ENCODE measurements at places on chromosomes 13 and 19.

DNA sequence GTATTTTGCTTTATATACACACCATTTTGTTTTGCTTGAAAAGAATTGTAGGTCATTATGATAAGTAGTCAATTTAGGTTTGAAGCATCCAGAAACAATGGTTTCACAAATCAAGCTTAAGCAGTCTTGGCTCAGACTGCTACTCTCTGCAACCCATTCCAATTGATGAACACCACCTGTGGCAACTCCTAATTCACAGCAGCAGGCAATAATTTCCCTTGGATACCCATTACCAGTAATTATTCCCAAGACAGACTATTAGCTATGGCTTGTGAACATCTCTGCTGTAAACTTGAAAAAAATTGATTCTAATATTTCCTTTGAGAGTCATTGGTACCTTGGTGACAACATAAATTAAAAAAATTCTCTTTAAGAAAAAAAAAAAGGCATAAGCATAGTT is 299.3 kb upstream of the SLITRK6 start:
- no peak for DNase-seq

DNA sequence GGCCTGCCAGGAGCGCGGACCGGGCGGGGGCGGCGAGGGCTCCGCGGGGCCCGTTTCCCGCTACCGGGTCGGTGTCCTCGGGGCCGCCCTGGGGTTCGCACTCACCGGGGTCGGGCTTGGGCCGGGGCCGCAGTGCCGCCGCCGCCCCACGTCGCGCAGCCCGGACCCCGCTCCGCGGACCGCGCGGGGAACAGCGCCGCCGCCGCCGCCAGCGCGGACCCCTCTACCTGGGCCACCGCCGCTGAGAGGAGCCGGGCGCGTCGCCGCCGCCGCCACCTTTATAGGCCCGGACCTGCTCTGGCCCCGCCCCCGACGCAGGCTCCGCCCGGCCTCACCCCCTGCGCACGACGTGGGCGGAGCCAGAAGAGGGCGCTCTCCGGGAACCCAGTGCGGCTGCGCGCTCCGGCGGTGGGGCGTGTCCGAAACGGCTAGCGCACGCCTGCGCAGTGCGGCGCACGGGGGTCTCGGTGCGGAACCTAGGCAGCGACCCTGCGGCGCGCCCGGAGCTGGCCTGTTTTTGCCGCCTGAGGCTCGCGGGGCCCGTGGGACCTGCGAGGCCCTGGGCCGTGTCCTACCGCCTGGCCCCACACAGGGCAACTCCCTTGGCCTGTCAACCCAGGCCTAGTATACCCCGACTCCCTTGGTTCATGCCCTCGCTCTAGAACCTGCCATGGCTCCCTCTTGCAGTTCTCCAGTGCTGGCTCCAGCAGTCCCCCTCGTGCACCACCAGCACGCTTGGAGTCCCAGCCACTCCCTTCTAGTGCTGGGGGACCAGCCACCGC is at the start of gene MKNK2:
MKNK2 (minus strand) TSS at position 254 of the 782 bp plus-strand sequence. CDS start 393 bp downstream, outside the sequence.
- peak; percentile 79 for DNase-seq

GRCh38 chr19:42248270-42249148 is 6.1 kb upstream of the GSK3A start:
- no peak for DNase-seq

DNA sequence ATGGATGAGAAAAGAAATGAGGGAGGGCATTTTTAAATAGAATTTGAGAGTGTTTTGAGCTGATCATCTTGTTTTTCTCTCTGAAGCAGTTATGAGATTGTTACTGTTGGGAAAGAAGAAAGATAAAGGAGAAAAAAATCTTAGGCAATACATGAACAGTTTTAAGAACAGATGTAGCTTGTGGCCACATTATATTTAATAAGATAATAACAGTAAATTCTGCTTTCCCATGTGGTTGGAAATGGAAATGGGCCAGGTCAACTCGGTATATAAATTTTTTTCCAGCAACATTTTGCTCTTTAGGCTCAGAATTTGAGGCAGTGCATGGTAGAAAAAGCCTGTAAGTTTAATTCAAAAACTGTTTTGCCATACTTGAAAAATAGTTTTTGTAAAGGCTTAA is 118.7 kb downstream of the POSTN start:
- no peak for DNase-seq

GRCh38 chr19:13350072-13350471 is 156.2 kb downstream of the CACNA1A start:
- no peak for DNase-seq

- no peak for DNase-seq
Measured at GRCh38 chr13:104045907-104046306, 979.7 kb upstream of the SLC10A2 start.

DNA sequence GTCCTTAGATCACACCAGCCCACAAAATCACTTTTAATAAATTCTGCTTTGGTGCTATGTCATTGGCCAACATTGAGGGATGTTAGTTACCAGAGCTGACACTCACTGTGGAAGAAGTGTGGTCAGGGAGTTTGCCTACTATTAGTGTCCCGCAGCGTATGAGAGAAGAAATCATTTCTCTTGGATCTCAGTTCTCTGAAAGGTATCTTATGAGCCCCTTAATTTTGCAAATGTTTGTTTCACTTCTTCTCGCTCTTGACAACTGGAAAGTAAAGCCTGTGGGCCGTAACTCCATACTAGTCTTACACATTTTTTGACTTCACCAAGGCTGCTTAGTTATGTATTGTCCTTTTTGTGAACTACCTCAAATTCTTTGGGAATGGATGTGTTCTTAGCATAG is 80.9 kb downstream of the FLT1 start:
- DNase-seq: no peak

- DNase-seq: peak; percentile 68
Measured at GRCh38 chr19:31350693-31351055, 1.4 kb upstream of the TSHZ3 start.

- DNase-seq: no peak
Measured at GRCh38 chr19:40466985-40467734, at the start of gene SPTBN4. TSS of gene SPTBN4 (plus strand) at chr19:40467001. CDS start at chr19:40472622, 5,621 bp downstream.

DNA sequence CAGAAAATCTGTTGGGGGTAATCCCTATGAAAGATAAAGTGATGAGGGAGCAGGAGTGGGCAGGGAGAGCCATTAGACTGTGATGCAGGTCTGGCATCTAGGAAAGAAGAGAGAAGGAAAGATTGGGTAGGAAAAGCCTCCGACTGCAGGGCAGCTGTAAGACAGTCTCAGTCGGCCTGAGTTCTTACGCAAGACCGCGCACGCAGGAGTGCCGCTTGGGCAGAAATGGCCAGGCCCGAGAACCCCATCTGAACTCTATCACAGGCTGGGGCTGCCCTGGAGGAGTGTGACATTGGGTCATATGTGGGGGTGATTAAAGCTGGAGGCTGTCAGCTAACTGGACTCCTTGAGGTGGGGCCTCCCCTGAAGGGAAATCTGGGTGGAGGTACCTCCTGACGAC is 13.9 kb upstream of the FBXL3 start:
- no peak for DNase-seq

DNA sequence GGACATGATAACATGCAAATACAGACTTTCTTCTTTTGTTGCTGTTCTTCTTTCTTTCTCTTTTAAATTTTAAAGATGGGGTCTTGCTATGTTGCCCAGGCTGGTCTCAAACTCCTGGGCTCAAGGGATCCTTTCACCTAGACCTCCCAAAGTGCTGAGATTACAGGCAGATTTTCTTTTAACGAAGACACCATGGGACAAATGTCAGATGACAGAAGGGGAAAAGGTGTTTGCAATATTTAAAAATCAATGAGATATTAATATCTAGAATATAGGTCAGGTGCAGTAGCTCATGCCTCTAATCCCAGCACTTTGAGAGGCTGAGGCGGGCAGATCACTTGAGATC is 3.7 kb upstream of the RYR1 start:
- DNase-seq: no peak

DNA sequence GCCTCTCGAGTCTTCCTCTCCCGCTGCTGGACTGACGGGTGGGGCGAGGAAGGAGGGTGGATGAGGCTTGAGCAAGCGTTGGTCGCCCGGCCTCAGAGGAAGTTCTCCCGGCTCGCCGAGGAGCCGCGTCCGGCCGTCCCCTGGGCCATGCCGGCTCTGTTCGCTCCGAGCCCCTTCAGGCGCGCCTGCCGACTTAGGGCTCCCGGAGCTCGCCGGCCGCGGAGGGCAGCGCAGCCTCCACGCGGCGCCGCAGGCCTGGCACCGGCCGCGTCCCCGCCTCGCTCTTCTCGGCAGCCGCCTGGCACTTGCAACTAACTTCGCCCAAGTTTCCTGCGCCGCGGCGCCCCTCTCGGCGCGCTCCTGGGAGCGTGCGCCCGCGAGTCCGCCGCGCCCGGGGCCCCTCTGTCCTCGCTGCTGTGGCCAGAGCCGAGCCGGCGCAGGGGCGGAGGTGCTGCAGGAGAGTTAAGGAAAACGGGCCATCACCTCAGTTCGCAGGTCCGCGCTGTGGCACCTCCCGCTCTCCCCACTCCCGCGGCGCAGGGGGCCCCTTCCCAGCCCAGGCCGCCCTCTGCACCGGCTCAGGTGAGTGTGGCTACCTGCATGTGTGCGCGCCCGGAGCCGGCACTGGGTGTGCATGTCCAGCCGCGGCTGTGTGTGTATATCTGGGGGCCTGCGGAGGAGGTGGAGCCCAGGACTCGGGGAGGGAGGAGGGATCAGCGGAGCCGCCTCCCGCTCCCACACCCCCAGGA is 641 bp upstream of the SOX21 start:
- DNase-seq: peak; percentile 52

- DNase-seq: peak; percentile 68
Measured at GRCh38 chr13:67224148-67224846, 5.8 kb downstream of the PCDH9 start.

- DNase-seq: no peak
Measured at GRCh38 chr13:93805736-93806135, 579.1 kb downstream of the GPC6 start.

DNA sequence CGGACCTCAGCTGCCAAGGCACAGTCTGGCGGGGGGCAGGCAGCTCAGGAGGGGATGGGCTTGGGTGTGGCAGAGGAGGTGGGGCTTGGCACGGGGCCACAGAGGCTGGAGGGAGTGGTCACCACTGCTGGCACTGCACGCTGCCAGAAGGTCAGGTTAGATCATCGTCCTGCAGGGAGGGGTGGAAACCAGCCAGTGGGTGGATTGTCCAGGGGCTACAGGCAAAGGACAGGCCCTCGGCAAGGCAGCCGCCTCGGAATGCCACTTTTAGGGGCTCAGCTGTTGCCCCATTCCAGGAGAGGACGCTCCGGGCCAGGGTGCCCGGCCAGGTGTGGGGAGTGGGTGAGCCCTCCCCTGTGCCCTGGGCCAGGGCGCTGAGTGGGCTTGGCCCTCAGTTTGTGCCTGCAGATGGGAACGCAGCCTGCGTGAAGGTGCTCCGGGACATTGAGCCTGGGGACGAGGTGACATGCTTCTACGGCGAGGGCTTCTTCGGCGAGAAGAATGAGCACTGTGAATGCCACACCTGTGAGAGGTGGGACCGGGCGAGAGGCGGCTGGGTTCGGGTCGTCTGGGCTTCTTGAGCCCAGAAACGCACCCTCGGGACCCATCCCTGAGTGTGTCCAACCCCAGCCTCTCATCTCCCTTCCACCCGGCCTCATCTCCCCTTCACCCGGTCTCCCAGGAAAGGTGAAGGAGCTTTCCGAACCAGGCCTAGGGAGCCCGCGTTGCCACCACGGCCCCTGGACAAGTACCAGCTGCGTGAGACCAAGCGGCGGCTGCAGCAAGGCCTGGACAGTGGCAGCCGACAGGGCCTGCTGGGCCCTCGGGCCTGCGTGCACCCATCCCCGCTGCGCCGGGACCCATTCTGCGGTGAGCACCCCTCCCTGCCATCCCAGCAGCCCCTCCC is 6.4 kb downstream of the KMT5C start:
- no peak for DNase-seq

DNA sequence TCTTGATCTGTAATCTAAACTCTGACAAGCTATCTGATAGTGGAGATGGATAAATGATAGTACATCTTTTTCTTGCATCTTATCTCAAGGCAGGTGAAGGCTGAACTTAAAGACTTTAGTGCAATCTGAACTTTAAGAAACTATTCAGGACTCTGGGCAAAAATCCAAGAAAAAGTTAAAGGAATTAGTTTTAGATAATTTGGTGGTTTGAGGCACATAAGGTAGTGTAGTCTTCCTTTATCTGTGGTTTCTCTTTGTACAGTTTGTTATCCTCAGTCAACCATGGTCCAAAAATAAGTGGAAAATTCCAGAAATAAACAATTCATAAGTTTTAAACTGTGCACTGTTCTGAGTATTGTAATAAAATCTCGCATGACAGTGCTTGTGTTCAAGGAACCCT is 172.9 kb downstream of the UGGT2 start:
- no peak for DNase-seq

DNA sequence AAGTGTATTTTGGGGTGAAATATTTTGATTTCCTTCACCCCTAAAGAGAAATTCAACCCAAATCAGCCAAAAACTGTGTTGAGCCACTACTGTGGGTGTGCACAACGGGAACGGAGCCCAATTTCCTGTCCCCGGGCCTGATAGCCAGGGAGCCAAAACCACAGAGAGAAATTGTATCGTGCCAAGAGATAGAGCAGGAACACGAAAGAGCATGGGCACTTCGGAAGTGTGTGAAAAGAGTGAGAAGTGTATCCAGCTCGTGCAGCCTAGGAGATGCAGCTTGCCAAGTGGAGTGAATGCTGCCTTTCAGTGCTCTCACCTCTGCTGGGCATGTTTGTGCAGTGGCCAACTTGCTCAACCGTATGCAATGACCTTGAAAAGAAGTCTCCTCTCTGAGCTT is 19.4 kb upstream of the PLEKHF1 start:
- peak; percentile 38 for DNase-seq

GRCh38 chr13:72620874-72621273 is 106.6 kb downstream of the MZT1 start:
- no peak for DNase-seq

DNA sequence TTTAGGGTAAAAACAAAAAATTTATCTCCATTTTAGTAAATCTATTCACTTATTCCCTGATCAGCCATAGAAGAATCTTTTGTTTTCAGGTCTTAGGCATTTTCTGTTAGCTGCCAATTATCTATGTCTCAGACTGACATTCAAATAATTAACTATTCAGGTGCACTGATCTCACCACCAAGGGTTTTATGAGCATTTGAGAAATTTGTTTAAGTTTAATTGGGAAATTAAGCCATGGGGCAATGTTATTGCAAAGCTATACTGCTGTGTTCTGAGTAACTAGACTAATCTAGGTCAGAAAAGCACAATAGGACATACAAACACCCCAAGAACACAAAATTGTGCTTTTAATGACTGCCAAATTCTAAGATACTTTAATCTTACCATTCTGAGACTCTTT is 210.7 kb upstream of the EDNRB start:
- DNase-seq: no peak

- no peak for DNase-seq
Measured at GRCh38 chr19:48624791-48625723, 5.8 kb downstream of the SPHK2 start.

- no peak for DNase-seq
Measured at GRCh38 chr19:33329736-33330135, 27.4 kb upstream of the CEBPA start.

GRCh38 chr19:11373166-11373884 is 1.1 kb upstream of the SWSAP1 start:
- DNase-seq: peak; percentile 22

- peak; percentile 16 for DNase-seq
Measured at GRCh38 chr19:6564393-6564792, 26.6 kb downstream of the CD70 start.

- DNase-seq: no peak
Measured at GRCh38 chr13:52980695-52981094, 47.9 kb upstream of the OLFM4 start.

Measured in fibroblast of skin of back (primary cell).